Lung (tissue), 17 donors: ENCODE measurements at places on chromosomes 12 and 14. TPM values are rescaled to one million over a fixed set of nuclear protein-coding genes. Genes with fewer than 3 reads are reported as not detected.

Gene CAPZA3
- not detected for total RNA-seq

Gene FGF6
- total RNA-seq, result not detected

GRCh38 chr14:61894452-61895077 lies 132.3 kb downstream of the SNAPC1 start:
- peak; percentile 81 for DNase-seq
- H3K4me1 ChIP-seq, result no peaks in the 10 kb centered on the region
- H3K4me3 ChIP-seq, result no peak overlapping the region
- no peaks in the 10 kb centered on the region for H3K36me3 ChIP-seq
- no peak overlapping the region for H3K27ac ChIP-seq
- H3K27me3 ChIP-seq, result no peaks in the 10 kb centered on the region

DNA sequence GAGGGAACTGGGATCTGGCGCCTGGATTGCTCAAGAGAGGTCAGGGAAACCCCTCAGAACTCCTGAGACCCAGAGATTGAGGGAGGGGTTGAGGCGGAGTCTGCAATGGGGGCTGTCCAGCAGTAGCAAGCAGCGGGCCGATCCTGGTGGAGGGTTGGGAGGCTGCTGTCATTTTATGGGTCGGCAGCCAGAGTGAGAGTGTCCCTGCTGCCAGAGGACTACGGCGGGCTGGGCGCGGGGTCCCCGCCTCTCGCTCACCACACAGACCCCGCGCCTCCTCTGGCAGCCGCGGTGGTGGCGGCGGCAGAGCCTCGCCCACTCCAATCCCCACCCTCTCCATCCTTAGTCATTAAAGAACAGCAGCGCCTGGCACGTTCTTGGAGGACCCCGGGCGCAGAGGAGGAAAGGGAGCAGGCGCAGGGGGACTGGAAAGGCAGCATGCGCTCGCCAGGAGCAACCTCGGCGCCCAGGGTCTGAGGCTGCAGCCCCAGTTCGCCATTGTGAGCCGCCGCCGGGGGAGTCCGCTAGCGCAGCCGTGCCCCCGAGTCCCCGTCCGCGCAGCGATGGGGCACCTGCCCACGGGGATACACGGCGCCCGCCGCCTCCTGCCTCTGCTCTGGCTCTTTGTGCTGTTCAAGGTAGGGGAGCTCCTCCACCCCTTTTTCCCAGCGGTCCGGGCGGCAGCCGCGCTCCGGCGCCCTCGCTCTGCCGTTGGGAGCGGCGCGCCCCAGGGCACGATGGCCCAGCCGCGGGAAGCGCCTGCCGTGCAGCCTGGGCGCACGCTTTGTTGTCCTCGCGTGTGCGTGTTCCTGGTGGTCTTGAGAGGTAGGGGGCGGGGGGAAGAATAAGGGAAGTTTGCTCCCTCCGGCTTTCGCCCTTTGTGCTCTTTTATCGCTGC lies at the start of gene PTPRO:
PTPRO (plus strand) TSS at position 345 of the 898 bp plus-strand sequence.
- H3K4me1 ChIP-seq, result no peaks in the 10 kb centered on the region
- no peaks in the 10 kb centered on the region for H3K36me3 ChIP-seq
- no peak within 1 kb of the TSS for H3K4me3 ChIP-seq
- no peak within 1 kb of the TSS for H3K27ac ChIP-seq
- H3K27me3 ChIP-seq, result peaks cover 29% of the 10 kb centered on the region
- peak; percentile 37 for DNase-seq

DNA sequence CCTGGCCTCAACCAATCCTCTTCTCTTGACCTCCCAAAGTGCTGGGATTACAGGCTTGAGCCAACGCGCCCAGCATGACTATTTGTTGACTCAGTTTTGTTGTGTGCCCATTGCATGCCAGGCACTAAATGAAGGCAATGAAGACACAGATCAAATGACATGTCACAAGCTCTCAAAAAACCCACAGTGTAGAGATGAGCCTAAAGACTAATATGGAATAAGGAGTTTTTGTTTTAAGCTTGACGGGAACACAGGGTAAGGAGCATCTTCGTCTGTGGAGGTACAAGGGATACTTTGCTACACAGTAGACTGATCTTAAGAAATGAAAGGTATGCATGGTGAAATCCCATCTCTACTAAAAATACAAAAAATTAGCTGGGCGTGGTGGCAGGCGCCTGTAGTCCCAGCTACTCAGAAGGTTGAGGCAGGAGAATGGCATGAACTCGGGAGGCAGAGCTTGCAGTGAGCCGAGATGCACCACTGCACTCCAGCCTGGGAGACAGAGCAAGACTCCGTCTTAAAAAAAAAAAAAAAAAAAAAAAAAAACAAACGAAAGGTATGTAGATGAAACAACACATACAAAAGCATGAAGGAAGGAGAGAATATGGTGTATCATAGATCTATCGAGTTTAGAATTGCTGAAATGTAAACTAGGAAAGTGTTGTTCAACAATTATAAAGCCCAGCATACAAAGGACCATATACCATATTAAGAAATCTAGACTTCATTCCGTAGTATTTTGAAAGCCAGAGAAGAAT lies 122.1 kb upstream of the PTPRB start:
- H3K4me3 ChIP-seq, result no peak overlapping the region
- H3K36me3 ChIP-seq, result no peaks in the 10 kb centered on the region
- DNase-seq, result no peak
- H3K27me3 ChIP-seq, result peaks cover 2% of the 10 kb centered on the region
- no peaks in the 10 kb centered on the region for H3K4me1 ChIP-seq
- H3K27ac ChIP-seq, result no peak overlapping the region

DNA sequence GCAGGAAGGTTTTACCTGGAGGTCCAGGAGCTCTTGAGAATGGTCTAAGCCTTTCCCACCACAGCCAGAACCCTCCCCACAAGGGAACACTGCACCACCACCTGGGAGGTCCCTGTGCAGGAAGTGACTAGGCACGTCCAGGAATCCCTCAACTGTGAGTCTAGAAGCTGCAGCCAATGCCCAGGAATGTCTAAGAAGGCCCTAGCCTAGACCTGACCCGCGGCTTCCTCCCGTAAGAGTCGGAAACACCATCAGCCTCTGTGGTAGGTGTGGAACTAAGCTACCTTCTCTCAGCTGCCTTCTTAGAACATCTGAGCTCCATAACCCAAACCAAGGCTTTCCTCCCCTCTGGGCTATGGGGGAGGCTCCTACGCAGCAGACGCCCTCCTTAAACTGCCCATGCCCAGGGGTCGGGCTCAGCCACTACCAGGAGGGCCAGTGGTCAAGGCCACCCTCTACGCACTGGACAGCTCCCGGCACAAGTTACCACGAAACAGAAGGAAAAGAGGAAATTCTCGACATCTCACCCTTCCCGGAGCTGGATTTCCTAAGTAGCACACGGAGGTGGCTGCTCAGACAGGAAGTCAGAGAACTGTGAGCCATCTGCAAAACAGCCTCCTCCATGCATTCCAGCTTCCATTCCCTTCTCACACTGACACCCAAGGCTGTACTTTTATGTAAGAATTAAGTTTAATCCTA lies 25.5 kb downstream of the ZFYVE21 start:
- no peak overlapping the region for H3K27ac ChIP-seq
- H3K4me3 ChIP-seq, result no peak overlapping the region
- H3K4me1 ChIP-seq, result no peaks in the 10 kb centered on the region
- peaks cover 52% of the 10 kb centered on the region for H3K36me3 ChIP-seq
- DNase-seq, result no peak

Gene ZNF891
- total RNA-seq, result 6.2 TPM

DNA sequence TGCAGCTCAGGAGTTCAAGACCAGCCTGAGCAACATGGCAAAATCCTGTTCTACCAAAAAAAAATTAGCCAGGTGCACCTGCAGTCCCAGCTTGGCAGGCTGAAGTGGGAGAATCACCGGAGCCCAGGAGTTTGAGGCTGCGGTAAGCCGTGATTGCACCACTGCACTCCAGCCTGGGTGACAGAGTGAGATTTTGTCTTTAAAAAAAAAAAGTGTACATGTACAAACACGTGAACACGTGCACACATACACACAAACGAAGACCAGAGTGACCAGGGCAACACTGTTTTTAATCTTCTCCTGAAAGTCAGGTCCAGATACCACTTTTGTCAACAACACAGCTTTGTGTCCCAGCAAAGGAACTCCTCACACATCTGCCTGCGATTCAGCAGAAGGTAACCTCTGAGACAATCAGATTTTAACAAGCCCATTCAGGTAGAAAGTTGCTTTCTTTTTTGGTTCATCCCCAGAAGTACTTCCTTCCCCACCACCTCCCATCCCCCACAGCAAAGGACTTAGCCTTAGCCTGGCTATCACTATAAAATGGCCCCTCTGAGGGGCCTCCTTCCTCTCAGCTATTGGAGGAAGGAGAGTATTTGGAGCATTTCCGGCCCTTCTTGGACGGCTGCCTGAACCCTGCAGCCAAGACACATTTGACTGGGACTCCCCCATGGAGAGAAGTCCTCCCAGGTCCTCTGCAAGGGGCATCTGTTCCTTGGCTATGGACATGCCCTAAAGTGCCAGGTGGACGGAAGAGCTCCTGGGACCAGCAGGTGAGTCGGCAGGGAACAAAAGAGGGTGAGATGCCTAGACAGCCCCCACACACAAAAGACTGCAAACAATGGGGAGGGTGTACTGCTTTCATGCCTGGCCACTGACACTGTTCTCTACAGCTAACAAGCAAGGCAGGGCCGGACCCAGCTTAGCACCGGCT lies 9.8 kb downstream of the CTDSP2 start:
- peak; percentile 98 for DNase-seq
- peak overlapping the region; percentile 59 for H3K27ac ChIP-seq
- no peaks in the 10 kb centered on the region for H3K36me3 ChIP-seq
- H3K4me1 ChIP-seq, result peaks cover 98% of the 10 kb centered on the region
- no peaks in the 10 kb centered on the region for H3K27me3 ChIP-seq

GRCh38 chr12:52228931-52229330 lies 4.1 kb upstream of the KRT7 start:
- H3K27ac ChIP-seq, result no peak overlapping the region
- no peak overlapping the region for H3K4me3 ChIP-seq
- H3K4me1 ChIP-seq, result peaks cover 9% of the 10 kb centered on the region
- no peak for DNase-seq

DNA sequence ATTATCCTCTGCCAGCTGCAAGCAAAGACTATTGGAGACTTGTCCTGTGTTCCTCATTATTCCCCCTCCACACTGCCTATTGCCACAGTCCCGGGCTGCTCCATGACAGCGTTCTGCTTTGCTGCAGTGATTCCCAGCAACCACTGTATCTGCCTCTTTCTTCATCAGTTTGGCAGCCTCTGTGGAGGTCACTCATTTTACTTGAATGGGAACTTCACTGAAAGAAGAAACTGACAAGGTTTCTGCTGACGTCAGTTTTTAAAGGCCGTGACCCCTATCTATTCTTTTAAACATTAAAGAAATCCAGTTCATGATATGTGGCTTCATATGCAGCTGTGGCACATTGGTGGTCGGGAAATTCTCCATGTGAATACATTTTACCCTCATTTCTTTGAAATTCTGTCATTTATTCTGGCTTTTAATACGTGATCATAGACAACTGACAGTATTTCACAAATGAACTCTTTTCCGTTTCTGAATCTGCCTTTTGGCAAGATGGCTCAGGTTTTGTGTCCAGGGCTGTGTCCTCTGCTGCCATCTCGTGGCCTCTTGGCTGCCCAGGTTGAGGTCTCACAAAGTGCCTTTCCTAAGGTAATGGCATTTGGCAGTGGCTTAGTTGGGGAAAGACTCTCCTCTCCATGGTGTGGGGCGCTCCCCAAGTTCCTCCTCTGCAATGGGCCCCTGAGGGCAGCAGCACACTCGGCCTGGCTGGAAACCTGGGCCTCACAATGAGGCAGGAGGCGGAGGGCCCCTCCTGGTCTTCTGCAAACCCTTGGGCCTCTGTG lies 5.8 kb downstream of the TMEM253 start:
- H3K27ac ChIP-seq, result peak overlapping the region; percentile 85
- H3K36me3 ChIP-seq, result no peaks in the 10 kb centered on the region
- H3K4me1 ChIP-seq, result peaks cover 43% of the 10 kb centered on the region
- peak; percentile 88 for DNase-seq
- H3K27me3 ChIP-seq, result no peaks in the 10 kb centered on the region

DNA sequence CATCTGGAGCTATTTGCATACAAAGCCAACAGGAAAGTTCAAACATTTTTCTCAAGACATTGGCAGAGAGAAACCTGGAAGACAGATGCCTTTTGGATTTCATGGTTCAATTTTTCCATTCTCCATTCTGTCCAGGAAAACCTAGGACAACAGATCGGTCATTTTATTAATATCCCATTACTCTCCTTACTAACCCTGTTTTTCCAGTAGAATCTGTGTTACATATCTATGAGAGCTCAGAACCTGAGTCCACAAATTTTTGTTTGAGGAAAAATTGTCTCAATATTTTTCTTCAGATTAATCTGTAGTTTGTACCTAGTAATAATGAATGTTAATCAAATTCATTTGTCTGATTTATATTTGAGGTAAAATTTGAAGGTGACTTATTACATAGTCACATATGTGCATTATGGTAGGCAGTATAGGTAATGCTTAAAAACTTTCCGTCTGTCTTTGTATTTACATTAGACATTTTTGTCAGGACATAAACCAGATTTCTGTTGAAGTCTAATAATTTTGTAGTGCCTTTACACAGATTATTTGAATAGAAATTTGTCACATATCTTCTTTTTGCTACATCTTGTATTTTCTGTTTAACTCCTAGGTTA lies 75.3 kb downstream of the CCDC91 start:
- no peak overlapping the region for H3K4me3 ChIP-seq
- no peak for DNase-seq
- no peak overlapping the region for H3K27ac ChIP-seq
- no peaks in the 10 kb centered on the region for H3K27me3 ChIP-seq
- H3K36me3 ChIP-seq, result no peaks in the 10 kb centered on the region

Gene SERPINA10
- not detected for total RNA-seq

DNA sequence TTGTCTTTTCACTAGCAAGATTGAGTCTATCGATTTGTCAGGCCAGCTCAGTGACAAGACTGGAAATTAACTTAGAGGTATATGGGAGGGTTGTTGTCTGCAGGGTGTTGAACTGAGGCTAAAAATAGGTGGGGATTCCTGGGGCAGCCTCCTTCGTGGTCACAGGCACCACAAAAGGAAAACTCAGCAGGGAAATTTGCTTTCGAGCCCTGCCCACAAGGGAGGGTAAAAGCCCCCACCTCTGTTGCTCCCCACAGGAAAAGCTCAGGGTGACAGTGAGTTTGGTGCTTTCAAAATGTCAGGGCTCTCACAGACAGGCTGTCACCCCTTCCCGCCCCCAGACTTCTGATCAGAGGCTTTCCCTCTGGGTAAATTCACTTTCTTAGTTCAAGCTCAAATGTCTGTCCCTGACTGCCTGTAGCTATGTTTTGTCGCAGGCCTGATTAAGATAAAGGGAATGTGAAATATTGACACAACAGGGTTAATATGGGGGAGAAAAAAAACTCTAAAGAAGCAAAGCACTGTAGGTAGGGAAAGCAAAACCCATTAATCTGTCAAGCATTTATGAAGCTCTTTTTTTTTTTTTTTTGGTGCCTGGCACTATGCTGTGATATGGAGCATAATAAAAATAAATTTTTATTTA lies 11.7 kb upstream of the NFKBIA start:
- no peaks in the 10 kb centered on the region for H3K36me3 ChIP-seq
- H3K27ac ChIP-seq, result no peak overlapping the region
- DNase-seq, result no peak
- H3K4me3 ChIP-seq, result no peak overlapping the region
